ENCODE measurements at places on chromosomes 7 and 10.

DNA sequence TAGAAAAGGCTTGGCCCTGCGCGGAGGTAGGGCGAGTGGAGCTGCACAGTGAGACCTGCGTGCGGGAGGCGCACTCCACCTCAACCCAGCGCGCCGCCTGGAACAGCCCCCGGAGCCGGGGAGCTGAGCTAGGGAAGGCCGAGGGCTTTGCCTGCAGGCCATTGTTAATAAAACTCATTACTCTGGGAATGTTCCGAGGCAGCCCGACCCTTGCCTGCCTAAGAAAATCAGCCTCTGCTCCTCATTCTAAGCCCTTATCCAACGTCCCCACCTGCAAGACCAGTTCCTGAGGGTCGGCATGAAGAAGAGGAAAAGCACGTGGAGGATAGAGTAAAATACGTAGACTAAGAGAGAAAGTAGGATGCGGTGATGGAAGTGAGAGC lies 55.3 kb downstream of the C7orf25 start:
- no peak for DNase-seq

DNA sequence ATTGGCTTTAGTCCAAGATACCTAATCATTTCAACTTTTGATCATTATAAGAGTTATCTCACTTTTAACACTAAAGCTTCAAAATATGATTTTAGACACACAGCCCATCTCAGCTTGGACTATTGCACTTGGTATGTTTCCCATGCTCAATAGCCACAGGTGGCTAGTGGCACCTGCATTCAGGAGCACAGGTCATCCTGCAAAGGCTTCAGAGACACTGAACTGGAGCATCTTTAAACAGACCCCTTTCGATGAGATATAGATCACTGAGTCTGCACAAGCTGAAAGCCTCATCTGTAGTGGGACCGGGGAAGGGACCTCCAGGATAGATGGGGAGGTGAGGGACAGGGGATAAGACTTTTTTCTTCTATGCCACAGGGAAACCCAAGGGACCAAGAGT lies 48.5 kb upstream of the TARP start:
- DNase-seq: no peak

DNA sequence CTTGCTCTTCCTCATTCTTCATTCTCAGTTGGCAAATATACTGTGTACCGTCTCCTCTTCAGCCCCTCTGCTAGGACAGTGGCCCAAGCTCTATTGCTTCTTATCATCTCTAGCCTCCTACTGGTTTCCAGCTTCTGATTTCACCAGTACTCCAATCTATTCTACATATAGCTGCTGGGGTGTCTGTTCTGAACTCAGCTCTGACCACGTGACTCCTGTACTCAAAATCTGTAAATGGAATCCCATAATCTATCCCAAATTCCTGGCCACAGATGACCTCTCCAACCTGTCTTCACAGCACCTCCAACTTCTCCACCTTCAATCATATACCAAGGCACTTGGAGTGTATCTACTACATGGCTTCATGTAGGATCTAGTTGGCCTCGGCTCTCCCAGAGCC lies 152.9 kb downstream of the NRCAM start:
- no peak for DNase-seq

GRCh38 chr7:77858278-77858677 lies 59.7 kb downstream of the PHTF2 start:
- DNase-seq: no peak

DNA sequence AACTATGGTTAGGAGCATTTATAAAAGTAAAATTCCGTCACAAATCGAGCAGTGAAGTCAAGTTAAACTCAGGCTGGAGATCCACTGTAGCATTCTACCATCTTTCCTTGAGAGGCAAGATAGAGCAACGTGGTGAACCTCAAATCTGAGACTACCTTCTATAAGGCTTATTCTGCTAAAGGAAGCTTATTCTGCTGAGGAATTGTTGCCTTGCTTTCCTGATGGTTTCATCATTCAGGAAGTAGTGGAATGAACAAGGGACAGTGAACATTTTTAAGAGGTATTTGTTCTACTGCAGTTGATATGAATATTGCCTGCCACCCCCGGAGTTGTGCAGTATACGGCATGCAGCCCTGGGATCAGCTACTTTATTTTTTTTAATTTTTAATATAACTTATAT lies 170.8 kb downstream of the VPS50 start:
- no peak for DNase-seq

- no peak for DNase-seq
Measured at GRCh38 chr7:105800849-105801534, 75.4 kb downstream of the ATXN7L1 start.

DNA sequence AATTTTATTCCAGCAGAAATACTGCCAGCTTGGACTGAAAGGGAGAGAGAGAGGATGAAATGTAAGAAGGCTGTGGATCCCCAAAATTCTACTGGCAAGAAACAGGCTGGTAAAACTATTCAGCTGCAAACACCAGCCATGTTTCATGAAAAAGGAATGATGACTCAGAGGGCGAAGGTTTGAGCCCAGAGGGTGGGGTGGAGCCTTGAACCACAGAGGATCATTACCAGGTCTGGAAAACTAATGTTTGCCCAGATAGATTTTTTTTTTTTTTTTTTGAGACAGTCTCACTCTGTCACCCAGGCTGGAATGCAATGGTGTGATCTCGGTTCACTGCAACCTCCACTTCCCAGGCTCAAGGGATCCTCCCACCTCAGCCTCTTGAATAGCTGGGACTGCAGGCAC lies 41.7 kb upstream of the NRF1 start:
- no peak for DNase-seq

GRCh38 chr10:12844811-12845483 lies 156.6 kb downstream of the CCDC3 start:
- no peak for DNase-seq
